ENCODE measurements at places on chromosomes 6 and 20.

- no peak for DNase-seq
Observed at GRCh38 chr6:90440586-90441283, 144.1 kb upstream of the BACH2 start.

DNA sequence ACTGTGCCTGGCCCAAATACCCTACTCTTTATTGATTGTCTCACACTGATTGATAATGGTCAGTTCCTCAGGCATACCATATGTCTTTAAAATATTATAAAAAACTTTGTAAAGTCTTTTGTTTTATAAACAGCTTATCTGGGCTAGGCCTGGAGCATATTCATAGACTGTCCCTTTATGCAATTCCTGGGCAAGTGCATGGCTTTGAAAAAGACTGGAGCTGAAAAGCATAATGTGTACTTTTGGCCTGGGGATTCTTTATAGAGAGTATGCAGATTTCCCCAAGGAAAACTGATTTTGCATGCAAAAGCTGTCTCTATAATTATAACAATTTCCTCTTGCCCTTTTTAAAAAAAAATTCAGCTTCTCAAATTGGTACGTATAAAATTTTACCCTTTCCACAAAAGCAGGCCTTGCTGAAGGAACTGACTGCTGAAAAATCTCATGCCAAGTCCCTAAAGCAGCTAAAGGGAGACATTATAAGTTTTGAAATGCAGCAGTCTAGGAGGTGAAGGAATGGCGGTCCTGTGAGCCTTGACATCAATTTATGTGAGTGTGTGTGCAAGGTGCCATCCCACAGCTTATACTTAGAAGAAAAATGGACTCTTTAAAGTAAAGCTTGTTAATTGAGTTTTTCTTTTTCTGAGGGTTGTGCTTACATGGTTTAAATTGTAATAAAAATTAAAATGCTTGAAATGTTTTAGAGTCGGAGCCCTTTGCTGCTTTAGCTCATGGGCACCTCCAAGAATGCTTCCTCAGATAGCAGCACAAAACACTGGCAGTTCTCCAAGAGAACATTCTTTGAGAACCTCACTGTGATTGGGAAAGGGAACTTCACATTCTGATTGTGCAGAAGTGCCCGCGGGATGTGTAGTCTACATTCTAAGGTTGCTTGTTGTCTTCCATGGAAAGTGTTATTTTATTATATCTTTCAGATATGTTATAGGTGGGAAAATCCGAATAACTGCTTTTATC lies 43.9 kb downstream of the PLCB4 start:
- DNase-seq, result peak; percentile 56

DNA sequence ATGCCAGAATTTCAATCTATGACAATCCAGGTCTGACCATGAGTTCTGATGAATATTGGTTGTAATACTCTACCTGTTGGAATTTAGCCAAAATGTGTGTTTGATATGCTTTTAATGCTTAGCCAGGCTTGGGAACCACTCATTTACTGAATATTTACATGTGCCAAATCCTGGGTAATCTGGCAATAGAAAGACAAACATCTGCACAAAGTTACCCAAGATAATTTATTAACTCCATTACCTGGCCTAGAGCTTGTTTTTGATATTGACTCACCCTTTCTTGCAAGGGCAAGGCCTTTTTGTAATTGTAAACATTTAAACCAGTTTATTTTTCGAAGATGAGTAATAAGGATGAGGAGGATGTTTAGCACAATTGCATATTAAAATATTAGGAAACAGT lies 13.5 kb upstream of the CD2AP start:
- DNase-seq, result no peak

DNA sequence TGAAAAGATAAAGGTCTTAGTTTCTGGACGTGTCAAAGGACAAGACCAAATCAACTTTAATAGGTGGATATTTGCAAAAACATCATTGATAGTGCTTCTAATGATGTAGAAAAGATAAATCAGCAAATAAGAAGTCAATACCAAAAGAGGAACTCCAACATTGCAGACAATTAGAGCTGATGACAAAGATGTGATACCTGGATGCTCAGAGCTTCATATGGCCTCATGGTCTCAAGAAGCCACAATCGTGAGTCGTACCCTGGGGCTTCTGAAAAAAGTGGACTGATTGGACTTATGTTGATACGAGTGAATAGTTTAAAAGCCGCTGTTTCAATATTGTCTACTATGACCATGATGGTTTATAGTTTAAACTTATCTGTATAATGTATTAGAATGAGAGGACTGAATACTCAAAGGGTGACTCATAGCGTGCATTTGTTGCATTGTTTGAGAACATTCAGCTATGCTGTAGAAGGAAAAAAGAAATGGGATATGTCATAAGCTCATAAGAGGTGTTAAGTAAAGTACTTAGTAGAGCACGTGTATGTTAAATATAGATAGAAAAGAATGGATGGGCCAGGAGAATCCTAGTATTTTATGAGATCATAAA lies 54.6 kb upstream of the RIPOR2 start:
- peak; percentile 67 for DNase-seq

- DNase-seq, result no peak
Observed at GRCh38 chr20:46205349-46205748, 87.2 kb downstream of the CD40 start.

DNA sequence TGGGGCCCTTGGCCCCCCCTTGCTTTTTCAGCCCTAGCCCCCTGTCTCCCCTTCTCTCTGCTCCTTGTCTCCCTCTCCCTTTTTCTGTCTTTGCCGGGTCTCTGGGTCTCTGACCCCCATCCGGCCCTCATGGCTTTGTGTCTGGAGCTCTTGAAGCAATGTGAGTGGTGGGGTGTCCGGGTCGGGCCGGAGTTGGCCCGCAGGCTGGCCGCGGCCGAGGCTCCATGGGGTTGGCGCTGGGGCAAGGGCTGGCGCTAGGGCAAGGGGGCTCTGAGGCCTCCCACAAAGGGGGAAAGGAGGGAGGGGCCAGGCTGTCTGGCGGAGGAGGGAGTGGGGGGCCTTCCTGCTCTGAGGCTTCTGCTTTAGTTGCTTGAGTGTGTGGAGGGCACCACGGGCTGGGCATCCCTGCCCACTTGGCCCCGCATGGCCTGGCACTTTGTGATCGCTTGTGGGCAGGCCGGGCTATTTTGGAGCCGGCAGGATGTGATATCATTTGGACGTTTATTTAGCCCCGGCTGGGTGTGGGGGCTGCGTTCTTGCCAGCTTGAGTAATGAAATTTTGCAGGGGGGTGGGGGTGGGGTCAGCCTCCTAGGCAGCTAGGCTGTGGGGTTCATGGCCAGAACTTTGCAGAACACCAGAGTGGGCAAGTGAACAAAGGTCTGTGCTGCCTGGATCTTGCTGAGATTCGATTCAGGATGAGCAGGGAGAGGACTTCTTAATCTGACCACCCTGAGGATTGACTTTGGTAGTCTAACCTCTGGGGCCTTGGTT lies 78.7 kb upstream of the MYL9 start:
- DNase-seq, result peak; percentile 74

DNA sequence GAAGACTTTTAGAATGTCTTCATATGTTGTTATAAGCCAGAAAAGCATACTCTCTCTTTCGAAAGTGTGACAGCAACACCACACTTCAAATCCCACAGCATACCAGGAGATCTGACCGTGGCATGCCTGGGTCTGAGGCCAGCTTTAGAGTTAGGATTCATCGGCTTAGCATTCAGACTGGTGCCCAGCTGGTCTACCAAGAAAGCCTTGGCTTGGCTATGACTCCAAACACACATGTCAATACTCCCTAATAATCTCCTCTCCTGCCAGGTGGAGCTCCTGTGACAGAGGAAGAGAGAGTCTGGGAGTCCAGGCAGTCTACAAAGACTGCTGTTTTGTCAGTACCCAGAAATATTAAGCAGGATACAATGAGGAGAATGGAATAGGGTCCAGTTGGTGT lies 77.1 kb upstream of the MAN1A1 start:
- DNase-seq, result no peak

GRCh38 chr20:9011121-9011520 lies 57.8 kb upstream of the PLCB4 start:
- DNase-seq, result no peak

GRCh38 chr6:111738156-111738555 lies 132.5 kb upstream of the TRAF3IP2 start:
- no peak for DNase-seq

GRCh38 chr6:70172252-70172651 lies 130.6 kb downstream of the COL9A1 start:
- no peak for DNase-seq

DNA sequence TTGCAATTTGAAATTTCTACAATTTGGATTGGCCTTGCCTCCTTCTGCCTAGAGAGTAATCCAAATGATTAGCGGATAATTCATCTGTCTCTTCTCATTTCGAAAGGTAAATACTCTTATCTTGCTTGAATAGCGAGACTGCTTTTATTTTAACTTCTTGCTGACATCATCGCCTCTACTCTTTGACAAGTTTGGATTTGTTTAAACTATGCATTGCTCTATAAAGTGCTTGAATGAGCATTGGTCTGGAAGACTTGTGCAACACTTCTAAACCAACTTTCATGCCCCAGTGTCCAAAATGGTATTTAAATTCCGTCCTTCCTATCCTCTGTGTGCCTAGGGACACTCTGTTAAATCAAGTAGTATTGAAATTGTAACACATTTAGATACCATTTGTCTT lies 384.1 kb upstream of the SLC35B3 start:
- no peak for DNase-seq

GRCh38 chr6:163538331-163538730 lies 123.8 kb downstream of the QKI start:
- no peak for DNase-seq

DNA sequence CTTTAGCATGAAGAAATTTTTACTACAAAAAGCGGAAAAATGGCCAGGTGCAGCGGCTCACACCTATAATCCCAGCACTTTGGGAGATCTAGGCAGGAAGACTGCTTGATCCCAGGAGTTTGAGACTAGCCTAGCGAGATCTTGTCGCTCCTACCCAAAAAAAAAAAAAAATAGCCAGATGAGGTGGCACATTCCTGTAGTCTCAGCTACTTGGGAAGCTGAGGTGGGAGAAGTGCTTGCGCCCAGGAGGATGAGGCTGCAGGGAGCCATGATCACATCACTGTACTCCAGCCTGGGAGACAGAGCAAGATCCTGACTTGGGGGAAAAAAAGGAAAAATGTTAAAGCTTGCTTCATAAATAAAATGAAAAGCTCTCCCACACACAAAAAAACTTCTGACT lies 14.5 kb downstream of the NUDT3 start:
- no peak for DNase-seq

DNA sequence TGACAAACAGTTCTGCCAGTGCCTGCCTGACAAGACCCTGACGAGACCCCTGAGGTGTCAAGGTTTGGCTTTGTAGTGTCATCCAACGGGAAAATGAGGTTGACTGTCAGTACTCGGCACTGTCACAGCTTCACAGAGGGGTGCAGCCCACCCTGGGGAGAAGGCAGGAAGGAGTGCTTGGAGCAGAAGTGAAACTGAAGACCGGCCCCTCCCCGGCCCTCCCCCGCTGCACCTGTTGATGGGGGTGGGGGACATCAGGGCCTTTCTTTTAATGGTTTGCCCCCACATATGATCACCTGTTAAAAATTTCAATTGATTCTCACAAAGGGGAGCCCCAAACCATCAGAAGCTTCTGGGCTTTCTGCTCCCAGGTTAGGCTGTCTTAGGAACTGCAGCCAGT lies 6.8 kb downstream of the PMEPA1 start:
- DNase-seq, result no peak

DNA sequence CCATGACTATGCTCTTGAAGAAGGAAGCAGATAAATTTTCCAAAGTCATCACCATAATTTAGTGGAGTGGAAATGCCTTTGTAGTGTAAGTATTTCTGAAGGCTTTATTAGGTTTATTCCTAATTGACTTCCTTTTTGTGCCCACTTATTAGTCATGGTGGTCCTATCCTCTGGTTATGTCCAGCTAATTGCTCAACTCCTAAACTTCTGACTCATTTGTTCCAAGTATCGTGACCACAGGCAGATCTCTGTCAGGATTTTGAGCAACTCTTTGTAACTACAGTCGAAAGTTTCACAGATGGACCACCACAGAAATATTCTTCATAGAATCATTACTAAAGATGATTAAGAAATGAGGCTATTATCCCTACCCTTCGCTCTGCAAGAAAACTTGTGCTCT lies 315.6 kb upstream of the PTCHD4 start:
- peak; percentile 71 for DNase-seq

- no peak for DNase-seq
Observed at GRCh38 chr20:445514-446336, 16.6 kb downstream of the TBC1D20 start.

DNA sequence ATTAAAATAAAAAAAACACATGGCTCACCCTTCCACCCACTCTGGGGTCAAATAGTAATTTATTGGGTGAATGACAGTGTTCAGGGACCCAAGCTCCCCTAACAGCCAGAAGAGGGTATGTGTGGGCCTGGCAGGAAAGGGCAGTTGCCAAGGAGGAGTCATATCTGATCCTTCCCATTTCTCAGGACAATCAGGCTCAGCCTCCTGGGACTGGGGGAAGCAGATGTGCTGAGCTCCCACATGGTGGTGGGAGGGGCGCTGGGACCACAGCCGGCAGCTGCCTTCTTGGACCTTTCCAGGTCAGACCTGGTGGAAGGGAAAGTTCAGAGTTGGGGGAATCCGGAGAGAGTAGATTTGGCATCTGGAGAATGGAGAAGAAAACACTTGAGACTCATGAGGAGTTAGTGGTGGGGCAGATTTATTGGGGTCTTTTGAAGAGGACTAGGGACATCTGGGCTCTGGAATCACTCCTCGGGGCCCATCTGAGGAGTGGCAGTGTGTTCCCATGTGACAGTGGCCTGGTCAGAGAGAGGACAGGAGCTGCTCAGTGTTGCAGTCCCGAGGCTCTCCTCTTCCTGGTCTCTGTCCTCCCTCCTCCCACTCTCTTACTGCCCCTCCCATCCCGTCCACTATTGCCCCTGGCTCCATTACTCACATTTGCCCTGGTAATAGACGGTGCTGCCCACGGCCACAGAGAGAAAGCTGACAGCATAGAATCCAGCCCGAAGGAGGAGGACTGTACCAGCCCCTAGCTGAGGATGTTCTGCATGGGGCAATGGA lies 3.0 kb downstream of the LST1 start:
- DNase-seq, result no peak

- DNase-seq, result no peak
Observed at GRCh38 chr6:85620308-85620707, 22.4 kb downstream of the SYNCRIP start.

- DNase-seq, result peak; percentile 75
Observed at GRCh38 chr20:36754656-36755222, 8.8 kb upstream of the NDRG3 start.

DNA sequence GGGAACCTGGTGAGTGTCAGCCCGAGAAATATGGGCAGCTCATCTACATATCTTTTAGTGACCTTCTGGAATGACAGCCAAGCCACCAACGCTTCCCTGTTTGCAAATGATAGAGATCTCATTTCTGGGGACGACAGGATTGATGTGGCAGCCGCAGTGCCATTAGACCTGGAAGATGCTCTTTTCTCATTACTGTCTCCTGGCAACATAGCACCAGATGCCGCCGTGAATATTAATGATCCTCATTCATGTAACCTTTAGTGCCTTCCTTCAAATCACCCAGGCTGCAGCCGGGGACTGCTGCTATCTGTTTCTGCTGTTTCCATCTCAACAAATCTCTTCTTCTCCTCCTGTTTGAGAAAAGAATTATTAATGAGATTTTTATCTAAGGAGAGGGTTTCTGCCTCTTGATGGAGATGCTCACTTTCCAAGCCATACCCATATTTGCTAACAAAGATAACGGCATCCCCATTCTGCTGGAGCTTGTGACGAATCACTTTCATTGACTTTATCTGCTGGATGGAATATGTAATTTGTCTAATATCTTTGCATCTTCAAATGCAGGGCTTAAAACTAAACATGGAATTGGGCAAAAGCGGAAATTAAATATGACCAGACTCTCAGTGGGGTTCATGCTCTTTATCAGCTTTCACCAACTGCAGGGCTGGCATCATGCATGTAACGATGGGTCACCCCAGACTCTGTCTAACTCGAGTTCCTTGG lies 74.8 kb upstream of the KIF16B start:
- no peak for DNase-seq

GRCh38 chr6:25278261-25278913 lies 787 bp upstream of the CARMIL1 start:
- peak; percentile 2 for DNase-seq

Data from A172 (cell line).